ENCODE measurements at places on chromosomes 6 and 20.

DNA sequence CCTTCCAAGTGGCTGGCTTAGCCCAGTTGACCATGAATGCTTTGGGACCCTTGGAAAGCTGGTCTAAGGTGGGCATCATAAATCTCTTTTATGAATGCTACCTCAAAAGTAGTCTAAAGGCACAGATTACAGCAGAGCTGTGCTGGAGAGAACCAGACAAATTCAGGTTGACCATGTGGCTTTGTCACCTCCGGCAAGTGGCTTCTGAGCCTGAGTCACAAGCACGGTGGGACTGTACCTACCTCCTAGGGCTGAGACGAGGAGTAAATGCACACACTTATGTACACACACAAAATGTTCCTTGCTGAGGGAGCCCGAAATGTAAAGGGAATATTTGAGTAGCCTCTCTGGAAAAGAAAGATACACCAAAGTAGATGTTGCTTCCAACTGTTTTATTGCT lies 155.9 kb downstream of the NFATC2 start:
- DNase-seq, result no peak

DNA sequence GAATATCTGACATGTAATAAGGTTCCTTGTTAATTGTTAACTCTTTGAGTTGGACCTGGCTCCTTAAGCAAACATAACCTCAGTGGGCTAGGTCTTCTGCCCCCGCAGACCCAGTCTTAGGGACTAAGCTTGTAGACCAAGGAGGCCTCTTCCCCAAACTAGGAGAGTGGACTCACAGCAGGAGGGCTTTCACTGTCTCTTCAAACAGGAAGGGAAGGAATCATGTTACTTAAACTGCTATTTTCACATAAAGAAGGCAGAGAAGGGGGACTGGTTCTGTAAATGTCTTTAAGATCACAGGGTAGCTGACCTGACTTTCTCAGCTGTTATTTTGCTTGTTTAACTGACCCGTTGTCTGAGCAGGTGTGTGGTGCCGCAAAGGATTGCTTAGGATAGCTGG lies 34.9 kb upstream of the PRDM1 start:
- peak; percentile 76 for DNase-seq

GRCh38 chr6:164417537-164418261 lies 891.7 kb downstream of the C6orf118 start:
- no peak for DNase-seq

DNA sequence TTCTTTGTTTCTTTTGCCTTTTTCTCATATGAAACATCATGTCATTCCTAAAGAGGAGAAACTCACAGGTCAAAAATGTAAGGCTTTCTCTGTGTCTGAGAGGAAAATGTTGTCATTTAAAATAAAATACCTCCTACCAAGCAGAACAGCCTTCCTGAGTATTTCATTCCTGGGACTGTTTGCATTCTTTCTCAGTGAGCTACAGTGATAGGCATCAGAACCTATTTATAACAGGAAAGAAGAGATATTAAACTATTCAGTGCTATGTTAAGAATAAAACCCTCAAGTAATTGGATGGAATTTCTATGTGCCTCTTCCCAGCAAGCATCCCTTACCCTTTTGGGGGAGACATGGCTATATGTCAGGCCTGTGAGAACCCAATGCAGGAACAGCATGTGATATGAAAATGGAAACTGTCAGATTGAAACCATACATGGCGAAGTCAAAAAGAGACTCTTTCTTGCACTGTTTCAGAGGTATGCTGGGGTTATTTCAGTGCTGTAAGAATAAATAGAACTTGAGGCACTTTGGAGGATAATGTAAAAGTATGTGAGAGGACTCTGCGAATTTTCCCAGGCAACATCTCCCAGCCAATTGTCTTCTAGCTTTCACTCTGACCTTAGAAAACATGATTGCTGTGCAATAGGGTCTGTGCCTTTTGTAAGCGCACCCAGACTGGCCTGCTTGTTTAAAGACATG lies 133.8 kb upstream of the CCN2 start:
- no peak for DNase-seq

DNA sequence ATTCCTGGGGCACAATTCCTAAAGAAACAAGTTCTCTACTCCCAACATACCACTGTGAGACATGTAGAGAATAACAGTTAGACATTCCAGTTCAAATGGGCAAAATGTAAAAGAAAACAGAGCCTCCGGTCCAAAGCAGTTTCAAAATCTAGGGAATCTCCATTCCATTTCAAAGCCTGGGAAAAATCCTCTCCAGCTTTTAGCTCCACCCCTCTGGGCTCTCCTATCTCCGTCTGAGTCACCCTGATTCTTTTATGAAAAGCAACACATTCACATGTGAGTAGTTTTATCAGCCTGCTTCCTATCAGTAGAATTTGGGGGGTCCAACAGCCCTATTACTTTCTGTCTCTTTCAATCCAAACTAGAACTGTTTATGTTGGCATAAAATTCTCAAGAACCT lies 3.7 kb downstream of the CSNK2A1 start:
- no peak for DNase-seq

- DNase-seq, result no peak
Observed at GRCh38 chr20:30281584-30282197, 975.8 kb upstream of the DEFB115 start.

GRCh38 chr6:56753811-56754210 lies 111.1 kb upstream of the DST start:
- DNase-seq, result no peak

GRCh38 chr20:44038681-44039123 lies 124.0 kb downstream of the TOX2 start:
- no peak for DNase-seq

DNA sequence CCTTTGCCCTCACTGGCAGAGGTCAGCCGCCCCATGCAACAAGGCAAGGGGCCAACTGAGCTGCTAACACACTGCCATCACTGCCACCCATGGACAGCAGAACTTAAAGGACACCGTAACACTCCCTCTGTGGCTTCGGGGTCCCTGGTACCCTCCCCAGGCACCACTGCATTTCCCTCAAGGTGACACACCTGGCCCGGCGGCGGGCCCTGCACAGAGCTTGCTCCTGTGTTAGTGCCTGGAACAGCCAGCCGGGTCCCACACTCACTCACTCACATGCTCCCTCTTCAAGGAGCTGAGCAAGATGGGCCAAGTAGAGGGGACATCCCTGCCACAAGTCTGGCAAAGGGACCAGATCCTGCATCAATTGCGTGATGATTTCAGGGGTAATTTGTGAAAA lies 126.5 kb upstream of the SOX4 start:
- no peak for DNase-seq

DNA sequence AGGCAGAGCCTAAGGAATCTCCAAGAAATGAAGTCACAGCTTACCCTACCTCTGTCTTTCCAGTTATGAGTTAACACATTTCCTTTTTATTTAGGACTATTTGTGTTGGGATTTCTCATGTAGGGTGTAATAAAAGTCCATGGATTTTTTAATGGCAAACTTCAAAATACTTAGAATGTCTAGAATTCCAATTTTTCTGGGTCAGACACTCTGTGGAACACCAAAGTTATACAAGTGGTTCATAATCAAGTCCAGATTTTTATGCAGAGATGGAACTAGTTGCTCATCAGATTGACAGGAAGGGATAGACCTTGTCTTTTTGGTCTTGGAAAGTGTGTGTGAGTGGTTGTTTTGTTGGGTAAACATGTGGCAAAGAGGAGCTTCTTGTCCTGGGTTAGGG lies 303.5 kb upstream of the RNF24 start:
- no peak for DNase-seq

GRCh38 chr6:127515234-127515793 lies 3.8 kb downstream of the MTCL3 start:
- DNase-seq, result peak; percentile 35

DNA sequence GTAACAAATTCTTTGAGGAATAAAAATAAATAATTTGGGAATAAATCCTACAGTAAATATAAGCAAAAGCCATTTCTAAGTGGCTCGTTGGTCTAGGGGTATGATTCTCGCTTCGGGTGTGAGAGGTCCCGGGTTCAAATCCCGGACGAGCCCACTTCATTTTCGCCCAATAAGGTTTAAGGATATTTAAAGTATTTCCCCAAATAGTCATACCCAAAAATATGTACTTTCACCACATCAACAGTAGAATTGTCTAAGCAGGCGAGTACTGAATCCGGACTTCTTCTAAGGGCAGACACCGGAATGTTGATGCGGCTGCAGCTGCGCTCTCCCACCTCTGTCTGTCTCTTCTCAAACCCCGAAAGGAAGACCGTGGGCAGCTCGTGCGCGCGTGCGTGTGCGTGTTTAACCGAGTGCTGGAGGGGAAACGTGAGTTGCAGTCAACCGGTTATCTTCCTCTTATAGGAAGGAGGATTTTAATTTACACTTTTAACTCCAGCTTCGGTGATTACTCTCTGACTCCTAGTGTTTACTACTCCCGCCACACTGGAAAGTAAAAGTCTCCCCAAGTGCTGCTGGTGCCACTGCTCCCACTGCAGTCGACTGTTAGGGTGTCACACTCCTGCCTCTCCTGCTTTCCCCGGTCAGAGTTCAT lies 155.7 kb upstream of the PRSS16 start:
- peak; percentile 27 for DNase-seq

GRCh38 chr6:35360349-35361138 lies 18.2 kb downstream of the PPARD start:
- peak; percentile 27 for DNase-seq
